ENCODE measurements at places on chromosomes 1 and 21.

DNA sequence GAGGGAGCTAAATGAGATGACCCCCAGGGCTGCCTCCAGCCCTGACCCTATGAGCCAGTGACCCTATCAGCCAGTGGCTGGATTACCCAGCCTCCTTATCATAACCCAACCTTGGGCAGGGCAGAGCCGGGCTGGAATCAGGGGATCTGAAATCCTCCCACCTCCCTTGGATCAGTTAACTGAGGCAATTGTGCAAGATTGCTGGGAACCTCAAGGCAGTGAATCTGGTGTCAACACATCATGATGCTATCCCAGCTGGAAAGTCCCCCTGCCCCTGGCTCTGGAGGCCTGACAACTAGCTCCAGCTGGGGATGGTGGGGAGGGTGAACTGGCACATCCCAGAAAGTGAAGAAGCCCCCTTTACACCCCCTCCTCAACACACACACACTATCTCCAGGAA lies 6.4 kb upstream of the TSPAN1 start:
- no peak for DNase-seq

- no peak for DNase-seq
Observed at GRCh38 chr1:107727866-107728265, 237.1 kb downstream of the VAV3 start.

DNA sequence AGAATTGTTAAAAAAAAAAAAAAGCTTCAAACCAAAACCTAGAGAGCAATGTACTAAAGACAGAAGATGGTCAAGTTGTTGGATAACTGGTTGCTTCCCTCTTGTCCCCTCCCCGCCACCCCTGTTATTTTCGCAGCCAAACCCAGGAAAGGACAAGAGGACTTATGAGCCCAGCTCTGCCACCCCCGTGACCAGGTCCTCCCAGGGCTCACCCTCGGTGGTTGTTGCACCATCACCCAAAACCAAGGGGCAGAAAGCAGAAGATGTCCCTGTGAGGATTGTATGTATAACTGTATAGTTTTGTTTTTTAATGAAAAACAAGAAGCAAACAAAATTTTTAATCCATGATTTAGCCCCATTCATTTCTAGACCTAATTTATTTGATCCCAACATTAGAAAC lies 69.4 kb downstream of the VPS26C start:
- DNase-seq, result no peak

DNA sequence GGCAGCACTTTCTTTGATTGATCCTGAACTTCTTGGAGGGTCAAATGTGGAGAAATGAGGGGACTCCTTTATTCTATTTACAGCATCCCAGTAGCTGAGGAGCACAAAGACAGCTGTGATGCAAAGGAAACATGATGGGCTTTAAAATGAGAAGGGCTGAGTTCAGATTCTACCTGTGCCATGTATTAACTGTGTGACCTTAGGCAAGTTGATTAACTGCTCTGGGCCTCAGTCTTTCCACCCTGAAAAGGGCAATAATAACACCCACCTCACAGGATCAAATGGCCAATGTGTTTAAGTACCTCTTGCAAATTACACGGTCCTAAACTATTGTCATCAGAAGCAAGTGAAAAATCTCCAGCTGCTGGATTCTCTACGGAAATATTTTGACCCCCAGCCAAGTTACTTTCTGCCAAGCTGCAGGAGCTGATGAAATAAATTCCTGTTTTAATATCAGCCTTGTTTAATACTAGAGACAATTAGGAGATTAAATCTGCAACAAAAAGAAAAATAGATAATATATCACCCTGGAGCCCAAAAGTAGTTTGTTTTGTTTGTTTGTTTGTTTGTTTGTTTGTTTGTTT lies 15.7 kb downstream of the TMEM81 start:
- no peak for DNase-seq

- DNase-seq, result no peak
Observed at GRCh38 chr21:38300141-38300578, 43.4 kb downstream of the KCNJ15 start.

GRCh38 chr1:192601143-192601542 lies 25.6 kb downstream of the RGS1 start:
- no peak for DNase-seq

GRCh38 chr1:247332623-247333361 lies 1.1 kb upstream of the ZNF496 start:
- DNase-seq, result no peak

DNA sequence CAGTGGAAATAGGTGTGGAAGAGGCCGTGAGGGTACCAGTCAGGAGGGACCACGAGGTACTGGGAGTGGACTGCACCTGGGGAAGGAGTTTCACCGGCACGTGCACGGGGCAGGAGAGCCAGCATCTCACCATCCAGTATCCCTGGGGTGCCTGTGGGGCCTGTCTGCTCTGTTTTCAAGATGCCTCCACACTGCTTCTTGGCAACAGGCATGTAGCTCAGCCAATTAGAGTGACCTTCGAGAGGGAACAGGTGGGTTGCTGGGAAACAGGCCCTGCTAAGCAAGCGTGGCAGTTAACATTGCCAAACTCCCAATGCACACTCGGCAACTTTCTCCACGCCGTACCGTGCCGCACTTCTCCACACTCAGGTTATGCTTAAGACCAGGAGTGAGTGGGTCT lies 17.7 kb downstream of the KCNC4 start:
- no peak for DNase-seq

DNA sequence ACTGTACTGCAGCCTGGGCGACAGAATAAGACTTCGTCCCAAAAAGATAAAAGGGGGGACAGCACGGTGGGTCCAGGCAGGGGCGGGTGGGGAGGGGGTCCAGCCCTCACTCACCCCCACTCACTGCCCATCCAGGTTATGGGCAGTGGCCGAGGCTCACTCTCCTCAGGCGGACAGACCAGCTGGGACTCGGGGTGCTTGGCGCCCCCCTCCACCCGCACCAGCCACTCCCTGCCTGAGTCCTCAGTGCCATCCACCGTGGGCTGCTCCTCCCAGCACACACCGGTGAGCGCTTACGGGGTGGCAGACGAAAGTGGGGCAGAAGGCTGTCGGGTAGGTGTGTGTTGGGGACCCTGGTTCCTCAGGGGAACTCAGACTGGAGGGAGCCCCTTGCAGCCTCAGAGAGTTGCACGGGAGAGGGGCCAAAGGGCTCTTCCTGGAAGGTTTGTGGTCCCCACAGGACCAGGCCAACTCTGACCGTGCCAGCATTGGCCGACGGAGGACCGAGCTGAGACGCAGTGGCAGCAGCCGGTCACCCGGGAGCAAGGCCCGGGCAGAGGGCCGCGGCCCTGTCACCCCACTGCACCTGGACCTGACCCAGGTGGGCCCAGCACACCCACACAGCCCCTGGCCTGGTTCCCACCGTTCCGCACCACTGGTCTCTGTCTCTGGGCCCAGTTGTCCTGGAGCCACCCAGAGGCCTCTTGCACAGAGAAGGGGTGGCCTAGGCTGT lies 6.6 kb downstream of the PLEKHN1 start:
- no peak for DNase-seq

Measured in esophagus squamous epithelium (tissue), 5 donors.